ENCODE measurements at places on chromosomes 4 and X. TPM values are rescaled to one million over a fixed set of nuclear protein-coding genes. Genes with fewer than 3 reads are reported as not detected.

DNA sequence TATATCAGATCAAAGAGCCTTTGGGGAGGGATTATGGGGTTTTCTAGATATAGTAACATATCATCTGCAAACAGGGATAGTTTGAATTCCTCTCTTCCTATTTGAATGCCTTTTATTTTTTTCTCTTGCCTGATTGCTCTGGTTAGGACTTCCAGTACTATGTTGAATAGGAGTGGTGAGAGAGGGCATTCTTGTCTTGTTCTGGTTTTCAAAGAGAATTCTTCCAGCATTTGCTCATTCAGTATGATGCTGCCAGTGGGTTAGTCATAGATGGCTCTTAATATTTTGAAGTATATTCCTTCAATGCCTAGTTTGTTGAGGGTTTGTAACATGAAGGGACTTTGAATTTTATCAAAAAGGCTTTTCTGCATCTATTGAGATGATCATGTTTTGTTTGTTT, 25.6 kb upstream of the ABCB7 start:
- H3K4me1 ChIP-seq = no peaks in the 10 kb centered on the region
- no peak overlapping the region for H3K4me3 ChIP-seq
- no peaks in the 10 kb centered on the region for H3K27me3 ChIP-seq
- no peak for DNase-seq
- no peaks in the 10 kb centered on the region for H3K36me3 ChIP-seq
- H3K27ac ChIP-seq = no peak overlapping the region

- H3K4me3 ChIP-seq = no peak overlapping the region
- H3K27me3 ChIP-seq = no peaks in the 10 kb centered on the region
- no peak for DNase-seq
- H3K27ac ChIP-seq = no peak overlapping the region
- no peaks in the 10 kb centered on the region for H3K4me1 ChIP-seq
- no peaks in the 10 kb centered on the region for H3K36me3 ChIP-seq
Measured at GRCh38 chrX:116135277-116135676, 35.3 kb upstream of the AGTR2 start.

DNA sequence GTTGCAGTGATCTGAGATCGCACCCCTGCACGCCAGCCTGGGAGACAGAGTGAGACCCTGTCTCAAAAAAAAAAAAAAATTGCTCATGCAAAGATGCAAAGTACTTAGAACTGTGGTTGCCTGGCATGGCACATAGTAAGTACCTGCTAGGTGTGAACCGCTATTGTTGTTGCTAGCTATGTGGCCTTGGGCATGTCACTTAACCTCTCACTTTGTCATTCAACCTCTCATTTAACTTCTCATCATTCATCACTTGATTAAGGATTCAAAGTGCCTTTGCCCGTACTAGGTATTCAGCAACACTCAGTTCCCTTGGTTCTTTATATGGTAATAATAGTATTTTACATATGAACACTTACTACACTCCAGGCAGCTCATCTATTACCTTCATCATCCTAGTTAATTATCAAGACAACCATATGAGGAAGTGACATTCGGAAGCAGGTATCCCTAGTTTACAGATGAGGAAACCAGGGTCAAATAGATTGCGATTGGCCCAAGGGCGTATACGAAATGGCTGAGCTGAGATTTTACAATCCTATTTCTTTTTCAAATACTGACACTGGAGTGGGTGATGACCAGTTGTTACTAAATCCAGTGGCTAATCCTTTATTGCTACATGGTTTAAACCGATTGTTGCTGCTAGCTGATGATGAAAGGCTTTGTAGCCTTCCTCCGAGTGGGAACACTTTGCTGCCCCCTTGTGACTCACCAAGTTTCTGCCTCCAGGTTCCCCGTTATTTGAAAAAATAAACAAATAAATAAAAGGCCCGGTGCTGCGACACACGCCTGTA, 28.8 kb upstream of the SOWAHD start:
- no peaks in the 10 kb centered on the region for H3K27me3 ChIP-seq
- no peak overlapping the region for H3K27ac ChIP-seq
- no peak overlapping the region for H3K4me3 ChIP-seq
- H3K36me3 ChIP-seq = no peaks in the 10 kb centered on the region
- DNase-seq = no peak

- peaks cover 6% of the 10 kb centered on the region for H3K36me3 ChIP-seq
- no peaks in the 10 kb centered on the region for H3K27me3 ChIP-seq
- H3K4me1 ChIP-seq = no peaks in the 10 kb centered on the region
- no peak overlapping the region for H3K27ac ChIP-seq
- no peak for DNase-seq
Measured at GRCh38 chr4:86744570-86744969, 104.6 kb downstream of the SLC10A6 start.

The MAP7D2 gene
- total RNA-seq = 0.14 TPM

GRCh38 chr4:136012220-136012619, 1520.1 kb downstream of the PCDH18 start:
- DNase-seq = no peak
- no peaks in the 10 kb centered on the region for H3K4me1 ChIP-seq
- H3K27ac ChIP-seq = no peak overlapping the region
- no peak overlapping the region for H3K4me3 ChIP-seq

DNA sequence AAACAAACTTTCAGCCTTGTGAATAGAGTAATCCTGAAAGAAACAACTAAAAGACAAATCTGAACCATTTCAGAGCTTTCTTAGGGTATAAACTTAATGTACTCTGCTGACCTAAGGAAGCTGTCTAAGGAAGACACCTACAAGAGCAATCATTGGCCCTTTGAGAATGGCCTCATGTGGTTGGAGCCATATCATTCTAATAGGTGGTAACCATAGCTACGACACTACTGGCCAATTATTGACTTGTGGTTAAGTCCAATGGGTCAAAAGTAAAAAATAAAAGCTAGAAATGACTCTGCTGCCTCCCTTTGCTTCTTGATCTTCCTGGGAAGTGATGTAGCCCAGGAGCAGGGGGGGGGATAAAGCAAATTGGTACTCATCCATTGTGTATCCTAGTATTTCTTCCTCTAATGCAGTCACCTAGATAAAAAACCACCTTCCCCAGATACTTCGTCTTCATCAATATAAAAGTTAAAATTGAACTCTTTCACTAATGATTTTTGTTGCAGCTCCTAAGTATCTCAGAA, 547.0 kb downstream of the ARAP2 start:
- no peak overlapping the region for H3K4me3 ChIP-seq
- H3K27ac ChIP-seq = no peak overlapping the region
- no peak for DNase-seq

DNA sequence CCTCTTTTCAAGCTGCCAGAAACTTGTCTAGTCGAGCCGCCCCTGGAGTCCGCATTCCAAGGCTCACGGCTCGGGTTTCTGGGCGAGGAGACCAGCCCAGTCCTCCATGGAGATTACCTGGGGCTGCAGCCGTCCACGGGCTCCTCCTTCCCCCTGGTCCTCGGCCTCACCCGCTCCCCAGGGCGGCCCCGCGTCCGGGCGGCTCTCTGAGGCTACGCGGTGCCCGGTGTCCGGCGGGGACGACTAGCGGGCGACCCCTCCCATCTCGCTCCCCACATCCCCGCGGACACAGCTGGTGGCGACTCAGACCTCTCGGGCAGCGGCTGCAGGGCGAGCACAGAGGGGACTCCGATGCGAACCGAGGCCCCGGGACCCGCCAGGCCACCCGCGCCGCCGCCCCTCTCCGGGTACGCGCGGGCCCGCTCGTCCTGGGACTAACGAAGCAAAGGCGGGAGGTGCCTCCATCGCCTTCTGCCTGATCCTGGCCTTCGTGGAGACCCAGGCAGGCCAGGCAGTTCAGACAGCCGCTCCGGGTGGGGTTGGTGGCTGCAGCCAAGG, 159.4 kb downstream of the TRAM1L1 start:
- no peak for DNase-seq
- H3K36me3 ChIP-seq = no peaks in the 10 kb centered on the region
- no peaks in the 10 kb centered on the region for H3K4me1 ChIP-seq
- no peak overlapping the region for H3K27ac ChIP-seq
- no peaks in the 10 kb centered on the region for H3K27me3 ChIP-seq
